Inflammatory macrophage treated with lipopolysaccharide for 1 hour (primary cell): ENCODE measurements at places on chromosomes 12 and 14.

DNA sequence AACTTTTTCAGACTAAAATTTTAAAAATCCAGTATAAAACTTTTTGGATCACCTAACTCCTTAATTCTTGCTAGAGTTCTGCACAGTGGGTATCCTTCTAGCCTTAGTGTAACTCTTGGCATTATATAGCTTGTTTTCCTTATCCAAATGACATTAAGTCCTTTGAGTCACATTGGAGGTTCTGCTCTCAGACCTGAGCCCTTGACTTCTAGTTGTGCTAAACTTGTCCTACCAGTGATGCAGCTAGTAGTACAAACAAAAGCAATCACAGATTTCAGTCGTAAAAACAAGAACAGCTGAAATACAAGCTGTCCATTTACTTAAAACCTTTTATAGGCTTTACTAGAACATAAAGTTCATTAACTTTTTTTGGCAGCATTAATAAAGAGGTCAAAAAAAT lies 10.5 kb downstream of the ZBTB1 start:
- no peak for DNase-seq

DNA sequence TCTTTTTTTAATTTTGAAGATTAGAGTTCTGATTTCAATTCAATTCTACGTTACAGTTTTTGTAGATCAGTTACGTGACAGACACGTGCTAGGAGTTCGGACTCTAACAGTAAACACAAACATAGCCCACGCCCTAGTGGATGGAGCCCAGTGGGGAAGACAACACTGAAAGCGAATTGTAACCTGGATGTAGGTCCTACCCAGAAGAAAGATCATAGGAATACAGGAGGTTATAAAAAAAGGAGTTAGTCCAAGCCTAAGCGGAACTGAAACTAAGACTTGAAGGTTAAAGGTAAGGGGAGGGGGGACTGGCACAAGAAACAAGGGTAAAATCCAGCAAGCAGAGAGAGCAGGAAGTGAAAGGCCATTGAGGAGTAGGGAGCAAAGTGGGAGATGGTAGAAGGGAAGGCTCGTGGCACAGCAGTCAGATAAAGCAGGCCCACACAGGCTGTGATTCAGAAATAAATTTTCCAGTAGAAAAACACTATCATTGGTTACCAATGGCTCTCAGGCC lies 15.7 kb upstream of the CRY1 start:
- no peak for DNase-seq

DNA sequence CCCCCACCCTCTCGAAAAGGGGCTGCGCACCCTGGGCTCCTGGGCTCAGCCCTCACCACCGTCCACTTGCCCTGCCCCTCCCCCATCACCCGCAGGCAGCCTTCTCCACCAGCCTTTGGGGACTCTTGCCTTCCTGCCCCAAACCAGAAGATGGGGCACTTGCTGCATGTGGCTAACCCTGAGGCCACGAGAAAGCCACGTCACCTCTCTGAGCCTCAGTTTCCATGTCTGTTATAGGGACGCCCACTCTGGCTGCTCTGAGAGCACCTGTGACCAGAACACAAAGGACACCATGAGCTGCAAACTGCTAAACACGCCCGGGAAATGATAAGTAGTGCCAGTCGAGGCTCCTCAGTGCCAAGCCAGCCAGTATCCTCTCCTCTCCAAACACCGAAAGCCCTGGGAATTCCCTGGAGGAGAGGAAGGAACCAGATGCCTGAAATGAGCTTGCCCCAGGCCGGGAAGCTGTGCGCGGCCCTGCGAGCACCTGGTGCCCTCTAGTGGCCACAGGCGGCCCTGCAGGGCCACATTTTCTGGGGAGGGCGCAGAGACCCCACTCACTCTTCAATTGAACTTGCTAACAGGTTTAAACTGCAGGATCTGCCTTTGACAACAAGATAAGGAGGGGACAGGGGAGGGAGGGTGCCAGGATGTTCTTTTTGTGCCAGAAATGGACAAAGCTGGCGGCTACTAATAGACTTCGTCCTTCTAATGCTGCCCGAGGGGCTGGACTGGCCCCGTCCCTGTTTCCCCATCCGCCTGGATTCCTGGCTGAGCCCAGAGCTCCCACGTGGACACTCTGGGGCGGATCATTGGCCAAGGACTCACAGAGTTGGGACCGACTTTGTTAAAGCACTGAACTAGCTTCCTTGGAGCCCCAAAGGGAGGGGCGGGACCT lies 10.2 kb upstream of the SERPINA9 start:
- DNase-seq = peak; percentile 63

- peak; percentile 81 for DNase-seq
These were observed 32.3 kb downstream of the NRDE2 start for GRCh38 chr14:90299408-90299807.

DNA sequence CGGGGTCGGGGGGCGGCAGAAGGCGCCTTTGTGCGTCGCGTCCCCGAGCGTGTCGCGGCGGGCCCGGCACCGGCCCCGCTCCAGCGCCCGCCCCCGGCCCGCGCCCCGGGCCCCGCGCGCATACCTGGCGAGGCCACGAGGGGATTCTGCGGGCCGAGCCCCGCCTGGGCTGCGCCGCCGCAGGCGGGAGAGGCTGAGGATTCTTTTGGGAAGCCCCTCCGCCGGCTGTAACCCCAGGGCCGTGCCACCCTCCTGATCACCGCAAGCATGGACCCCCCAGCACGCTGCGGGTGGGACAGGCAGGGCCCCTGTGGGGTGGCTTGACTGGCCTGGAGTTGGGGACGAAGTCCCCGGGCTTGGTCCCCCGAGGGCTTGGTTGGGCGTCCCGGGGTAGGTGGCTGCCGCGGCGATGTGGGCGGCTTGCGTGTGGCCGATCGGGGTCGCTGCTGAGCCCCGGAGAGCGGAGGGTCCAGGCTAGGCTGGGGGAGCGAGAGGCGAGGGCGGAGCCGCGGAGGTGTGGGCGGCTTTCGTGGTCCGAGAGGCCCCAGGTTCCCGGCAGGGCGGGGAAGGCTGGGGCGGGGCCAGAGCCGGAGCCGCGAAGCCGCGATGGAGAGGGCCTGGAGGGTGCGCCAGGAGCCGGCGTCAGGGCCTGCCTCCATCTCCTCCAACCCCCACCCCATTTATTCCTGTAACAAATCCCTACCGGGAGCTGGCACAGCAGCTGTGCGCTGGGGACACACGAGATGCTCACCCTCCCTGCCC lies 28.4 kb upstream of the GPR132 start:
- no peak for DNase-seq
